ENCODE measurements at places on chromosomes 4 and X.

DNA sequence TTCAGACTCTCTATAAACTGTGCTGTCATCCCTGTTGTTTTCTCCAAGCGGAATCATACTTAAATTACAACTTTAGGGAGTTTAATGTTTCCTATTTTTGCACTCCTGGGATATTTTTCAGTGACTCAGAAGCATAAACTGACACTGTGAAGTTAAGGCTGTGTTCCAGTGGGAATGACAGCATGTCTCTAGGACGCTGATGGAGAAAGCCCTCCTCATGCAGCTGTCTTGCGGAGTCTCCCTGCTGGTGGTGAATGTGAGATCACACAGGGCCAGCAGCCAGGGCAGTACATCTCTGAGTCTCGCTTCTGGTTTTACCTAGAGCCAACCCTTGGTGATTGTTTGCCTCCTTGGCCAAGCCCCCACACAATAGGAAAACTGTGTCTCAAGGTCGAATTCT lies 53.3 kb downstream of the NFKB1 start:
- DNase-seq, result no peak

- DNase-seq, result no peak
Observed at GRCh38 chrX:135000516-135000915, 9.7 kb downstream of the SMIM10 start.

DNA sequence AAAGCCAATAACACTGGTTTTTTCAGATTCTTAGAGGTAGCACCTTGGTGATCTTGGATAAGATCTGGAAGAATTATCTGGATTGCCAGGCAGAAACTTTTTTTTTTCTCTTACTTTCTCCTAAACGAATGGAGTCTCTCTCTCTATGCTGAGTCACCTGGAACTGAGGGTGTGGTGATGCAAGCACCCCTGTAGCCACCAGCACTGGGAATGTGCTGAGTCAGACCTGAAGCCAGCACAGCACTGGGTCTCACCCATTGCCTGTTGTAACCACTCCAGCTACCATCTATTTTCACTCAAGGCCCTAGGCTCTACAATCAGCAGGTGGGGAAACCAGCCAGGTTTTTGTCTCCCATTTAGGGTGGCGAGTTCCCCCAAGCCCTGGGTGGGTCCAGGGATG lies 923.8 kb downstream of the RAPGEF2 start:
- DNase-seq, result no peak

DNA sequence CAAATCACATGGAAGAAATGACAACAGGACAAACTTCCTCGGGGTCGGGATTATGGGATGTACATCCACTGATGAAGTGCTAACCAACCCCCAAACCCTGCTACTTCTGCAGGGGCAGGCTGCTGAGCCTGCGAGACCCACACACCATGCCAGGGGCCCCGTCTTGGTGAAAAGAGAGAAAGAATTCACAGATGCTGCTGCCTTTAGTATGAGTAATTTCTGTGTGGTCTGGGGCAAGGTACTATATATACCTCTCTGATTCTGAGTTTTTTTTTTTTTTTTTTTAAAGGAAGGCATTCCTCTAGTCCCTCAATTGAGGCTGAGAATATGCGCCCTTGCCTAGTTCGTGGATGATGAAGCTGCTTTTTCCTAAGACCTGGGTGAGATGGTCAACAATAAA lies 24.8 kb downstream of the PDHA1 start:
- DNase-seq, result no peak

GRCh38 chr4:183263787-183264386 lies 56.2 kb downstream of the CLDN22 start:
- DNase-seq, result no peak

DNA sequence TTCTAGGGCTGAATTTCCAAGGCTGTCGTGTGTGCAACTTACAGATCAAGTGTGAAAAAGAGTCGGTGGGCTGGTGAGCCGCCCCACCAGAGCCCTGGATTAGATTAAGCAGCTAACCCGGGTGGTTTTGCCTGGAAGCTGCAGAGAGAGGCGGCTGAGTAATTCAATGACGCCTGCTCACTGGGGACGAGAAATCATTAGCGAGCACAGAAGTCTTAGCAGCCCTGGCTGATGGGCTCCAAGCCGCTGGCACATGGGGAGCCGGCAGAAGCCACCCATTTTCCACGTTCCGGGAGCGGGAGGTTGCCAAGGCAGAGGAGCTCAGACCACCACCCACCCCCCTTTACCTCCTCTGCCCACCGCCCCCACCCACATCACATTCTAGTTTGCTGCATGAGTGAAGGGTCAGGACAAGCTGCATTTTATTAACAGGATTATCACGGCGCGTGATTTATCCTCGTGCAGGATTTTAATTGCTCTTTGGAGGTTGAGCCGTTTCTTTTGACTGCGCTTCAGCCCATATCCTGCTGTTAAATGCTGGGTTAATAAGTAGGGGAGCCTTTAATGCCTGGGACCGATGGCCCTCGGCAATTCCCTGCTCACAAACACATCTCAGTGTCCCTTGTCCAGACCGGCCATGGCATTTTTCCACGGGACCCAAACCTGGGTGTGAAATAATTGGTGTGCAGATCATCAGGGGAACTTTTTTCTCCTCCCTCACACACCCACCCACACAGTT lies 19.1 kb downstream of the BCOR start:
- no peak for DNase-seq

- no peak for DNase-seq
Observed at GRCh38 chr4:8061573-8061972, 97.0 kb downstream of the ABLIM2 start.

GRCh38 chr4:2393353-2394270 lies 24.8 kb downstream of the ZFYVE28 start:
- DNase-seq, result no peak

DNA sequence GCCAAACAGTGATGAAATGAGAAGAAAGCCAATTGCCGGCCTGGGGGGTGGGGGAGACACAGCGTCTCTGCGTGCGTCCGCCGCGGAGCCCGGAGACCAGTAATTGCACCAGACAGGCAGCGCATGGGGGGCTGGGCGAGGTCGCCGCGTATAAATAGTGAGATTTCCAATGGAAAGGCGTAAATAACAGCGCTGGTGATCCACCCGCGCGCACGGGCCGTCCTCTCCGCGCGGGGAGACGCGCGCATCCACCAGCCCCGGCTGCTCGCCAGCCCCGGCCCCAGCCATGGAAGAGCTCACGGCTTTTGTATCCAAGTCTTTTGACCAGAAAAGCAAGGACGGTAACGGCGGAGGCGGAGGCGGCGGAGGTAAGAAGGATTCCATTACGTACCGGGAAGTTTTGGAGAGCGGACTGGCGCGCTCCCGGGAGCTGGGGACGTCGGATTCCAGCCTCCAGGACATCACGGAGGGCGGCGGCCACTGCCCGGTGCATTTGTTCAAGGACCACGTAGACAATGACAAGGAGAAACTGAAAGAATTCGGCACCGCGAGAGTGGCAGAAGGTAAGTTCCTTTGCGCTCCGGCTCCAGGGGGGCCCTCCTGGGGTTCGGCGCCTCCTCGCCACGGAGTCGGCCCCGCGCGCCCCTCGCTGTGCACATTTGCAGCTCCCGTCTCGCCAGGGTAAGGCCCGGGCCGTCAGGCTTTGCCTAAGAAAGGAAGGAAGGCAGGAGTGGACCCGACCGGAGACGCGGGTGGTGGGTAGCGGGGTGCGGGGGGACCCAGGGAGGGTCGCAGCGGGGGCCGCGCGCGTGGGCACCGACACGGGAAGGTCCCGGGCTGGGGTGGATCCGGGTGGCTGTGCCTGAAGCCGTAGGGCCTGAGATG lies at the start of gene SHOX:
SHOX (plus strand) TSS at position 180 of the 885 bp plus-strand sequence; CDS start at position 287, 107 bp downstream.
- no peak for DNase-seq

DNA sequence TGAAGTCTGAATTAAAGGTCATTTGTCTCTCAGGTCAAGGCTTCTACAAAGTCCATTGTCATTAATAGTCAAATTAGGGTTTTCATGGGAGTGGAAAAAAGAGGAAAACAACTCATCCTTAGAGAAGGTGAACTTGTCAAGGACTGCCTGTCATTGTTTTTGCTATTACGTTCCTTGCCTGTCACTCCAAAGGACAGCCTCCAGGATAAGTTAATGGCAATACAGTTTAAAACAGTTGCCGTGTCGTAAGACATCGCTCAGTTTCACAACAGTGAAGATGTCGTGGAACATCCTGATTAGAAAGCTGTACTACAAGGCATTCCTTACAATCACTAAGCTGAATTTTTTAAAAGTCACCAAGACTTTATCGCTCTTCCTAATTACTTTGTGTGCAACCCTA lies 466.8 kb upstream of the SMIM31 start:
- no peak for DNase-seq

Measured in activated T-cell treated with anti-CD3 and anti-CD28 coated beads for 4 hours (primary cell).